Naive B cell (primary cell): ENCODE measurements at places on chromosomes 12 and 14. TPM values are rescaled to one million over a fixed set of nuclear protein-coding genes. Genes with fewer than 3 reads are reported as not detected.

- H3K36me3 ChIP-seq, result no peaks in the 10 kb centered on the region
- no peak overlapping the region for H3K4me3 ChIP-seq
- H3K4me1 ChIP-seq, result peaks cover 22% of the 10 kb centered on the region
- H3K27ac ChIP-seq, result no peak overlapping the region
- no peak for DNase-seq
Observed at GRCh38 chr12:3252450-3252891, 175.3 kb downstream of the TSPAN9 start.

- H3K4me3 ChIP-seq, result peak within 1 kb of the TSS; percentile 99
- peaks cover 43% of the 10 kb centered on the region for H3K4me1 ChIP-seq
- peak; percentile 93 for DNase-seq
- no peaks in the 10 kb centered on the region for H3K27me3 ChIP-seq
Observed at GRCh38 chr12:29380536-29381523, at the start of gene ERGIC2. Gene ERGIC2 (minus strand): TSS chr12:29381172. CDS start chr12:29371633, 9,539 bp downstream.

The C1QL4 gene
- polyA plus RNA-seq, result not detected

The LTB4R gene
- polyA plus RNA-seq, result 2.3 TPM

The OTOGL gene
- polyA plus RNA-seq, result not detected

The TAC3 gene
- not detected for polyA plus RNA-seq

- H3K27me3 ChIP-seq, result peaks cover 45% of the 10 kb centered on the region
- H3K4me3 ChIP-seq, result peak overlapping the region; percentile 79
- no peak overlapping the region for H3K27ac ChIP-seq
- peak; percentile 18 for DNase-seq
Observed at GRCh38 chr12:3129301-3130056, 52.3 kb downstream of the TSPAN9 start.

DNA sequence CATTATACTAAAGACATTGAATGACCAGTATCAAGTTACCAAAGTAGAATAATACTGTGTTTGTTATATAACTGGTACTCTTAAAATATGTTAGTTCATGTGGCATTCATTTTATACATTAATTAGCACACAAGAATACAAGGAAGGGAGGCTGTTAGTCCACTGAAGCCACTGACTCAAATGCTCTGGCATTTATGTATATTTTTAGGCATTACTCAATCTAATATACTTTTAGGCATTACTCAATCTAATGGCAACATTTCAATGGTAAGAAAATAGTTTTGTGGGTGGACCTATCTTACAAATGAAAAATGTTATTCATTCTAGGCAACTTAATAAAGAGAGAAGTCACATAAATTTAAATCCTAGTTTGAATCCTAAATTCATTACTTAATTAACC, 874.4 kb upstream of the USP15 start:
- H3K27me3 ChIP-seq, result no peaks in the 10 kb centered on the region
- H3K27ac ChIP-seq, result no peak overlapping the region
- DNase-seq, result no peak
- H3K4me1 ChIP-seq, result no peaks in the 10 kb centered on the region

GRCh38 chr14:54593860-54594259, 26.9 kb downstream of the SAMD4A start:
- peak; percentile 12 for DNase-seq
- no peaks in the 10 kb centered on the region for H3K27me3 ChIP-seq
- no peaks in the 10 kb centered on the region for H3K36me3 ChIP-seq
